ENCODE measurements at places on chromosomes 13 and 19.

- DNase-seq: no peak
Measured at GRCh38 chr19:43705729-43706128, 10.1 kb upstream of the IRGC start.

GRCh38 chr19:48297975-48298374, 27.4 kb upstream of the EMP3 start:
- DNase-seq: no peak

DNA sequence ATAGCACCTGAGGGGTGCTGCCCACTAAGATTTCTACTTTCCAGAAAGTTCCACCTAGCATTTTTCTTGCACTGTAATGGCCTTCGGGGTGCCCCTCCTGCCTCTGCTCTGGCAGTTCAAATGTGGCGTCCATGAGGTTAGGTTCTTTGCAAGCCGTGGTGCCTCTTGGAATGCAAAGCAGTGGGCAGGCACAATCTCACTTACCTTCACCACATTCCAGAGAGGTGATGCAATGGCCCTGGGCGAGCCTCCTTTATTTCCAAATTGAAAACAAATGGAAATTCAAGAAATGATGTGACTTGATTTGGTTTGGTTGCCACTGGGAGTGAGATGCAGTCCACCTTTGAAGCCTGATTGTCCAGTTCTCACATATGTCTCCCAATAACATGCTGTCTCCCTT, 46.9 kb downstream of the FGF9 start:
- no peak for DNase-seq

DNA sequence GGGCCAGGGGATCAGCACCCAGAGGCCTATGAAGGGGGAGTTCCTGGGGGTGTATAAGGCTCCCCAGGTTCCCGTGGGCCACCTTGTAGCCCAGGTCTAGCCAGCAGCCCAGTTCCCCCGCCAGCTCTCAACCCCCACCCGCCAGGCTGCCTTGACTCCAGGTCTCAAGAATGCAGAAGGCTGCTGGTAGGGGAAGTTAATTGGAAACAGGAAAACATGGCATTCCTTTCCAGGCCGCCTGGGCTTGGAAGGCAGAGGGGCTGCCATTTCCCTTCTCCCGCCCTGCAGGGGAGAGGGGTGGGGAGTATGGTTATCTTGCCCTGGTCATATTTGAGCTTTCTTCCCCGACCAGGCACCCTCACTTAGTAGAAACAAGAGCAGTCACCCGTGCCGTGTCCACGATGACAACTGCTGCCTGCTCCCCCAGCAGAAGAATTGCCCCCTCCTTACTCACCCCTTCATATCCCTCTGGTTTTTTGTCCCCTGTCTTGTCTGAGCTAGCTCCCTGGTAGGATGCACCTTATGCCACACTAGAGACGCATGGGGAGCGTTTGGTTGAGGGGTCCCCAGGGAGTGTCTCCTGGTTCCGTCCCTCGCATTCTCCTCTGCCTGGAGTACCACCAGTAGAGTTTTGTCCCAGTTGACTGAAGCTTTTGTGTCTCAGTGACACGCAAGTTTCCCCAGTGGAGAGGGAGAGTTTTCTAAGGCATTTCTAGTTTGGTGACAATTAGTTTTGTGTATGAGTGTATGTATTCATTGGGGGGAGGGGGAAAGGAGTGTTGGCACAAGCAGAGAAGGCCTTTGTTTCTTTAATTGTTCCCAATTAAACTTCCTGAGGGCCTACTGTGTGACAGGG, 4.5 kb downstream of the BICRA start:
- peak; percentile 78 for DNase-seq

DNA sequence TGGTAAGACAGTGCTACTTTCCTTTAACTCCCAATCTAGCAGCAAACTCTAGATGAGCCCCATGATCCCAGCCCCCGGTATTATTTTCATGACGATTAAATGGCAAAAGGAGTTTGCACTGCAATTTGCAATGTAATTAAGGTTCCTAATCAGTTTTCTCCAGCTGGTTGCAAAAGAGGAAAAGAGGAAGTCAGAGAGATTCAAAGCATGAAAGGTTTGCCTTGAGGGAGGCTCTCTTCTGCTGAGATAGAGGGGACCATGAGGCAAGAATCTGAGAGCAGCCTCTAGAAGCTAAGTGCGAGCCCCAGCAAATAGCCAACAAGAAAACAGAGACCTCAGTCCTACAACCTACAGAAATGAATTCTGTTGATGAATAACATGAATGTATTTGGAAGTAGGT, 527.1 kb downstream of the UQCRFS1 start:
- DNase-seq: no peak

DNA sequence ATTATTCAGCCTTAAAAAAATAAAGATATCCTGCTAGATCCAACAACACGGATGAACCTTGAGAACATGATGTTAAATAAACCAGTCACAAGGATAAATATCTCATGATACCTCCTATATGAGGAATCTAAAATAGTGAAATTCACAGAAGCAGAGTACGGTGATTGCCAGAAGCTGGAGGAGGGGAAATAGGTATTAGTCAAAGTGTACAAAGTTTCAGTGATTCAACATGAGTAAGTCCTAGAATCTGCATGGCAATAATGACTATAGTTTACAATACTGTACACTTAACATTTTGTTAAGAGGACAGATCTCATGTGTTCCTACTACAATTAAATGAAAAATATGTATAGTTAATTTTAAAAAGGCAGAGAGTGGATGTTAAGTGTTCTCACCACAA, 206.6 kb upstream of the SLC10A2 start:
- DNase-seq: peak; percentile 41

GRCh38 chr13:109704771-109705635, 81.4 kb downstream of the IRS2 start:
- no peak for DNase-seq

DNA sequence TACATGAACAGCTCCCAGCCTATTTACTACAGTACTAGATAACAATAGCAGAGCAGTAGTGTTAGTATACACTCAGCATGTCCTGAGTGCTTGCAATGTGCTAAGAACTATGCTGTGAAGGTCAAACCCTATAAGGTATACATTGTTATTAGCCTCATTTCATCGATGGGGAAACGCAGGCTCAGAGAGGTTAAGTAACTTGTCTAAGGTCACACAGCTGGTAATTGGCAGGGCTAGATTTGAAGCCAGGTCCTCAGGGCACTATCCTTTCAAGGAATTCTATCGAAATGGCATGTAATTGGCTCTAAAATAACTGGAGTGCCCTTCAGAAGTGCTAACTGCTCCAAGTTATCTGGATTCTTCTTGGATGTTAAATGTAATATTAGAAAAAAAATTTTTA, 295.6 kb downstream of the ZNF536 start:
- DNase-seq: no peak

DNA sequence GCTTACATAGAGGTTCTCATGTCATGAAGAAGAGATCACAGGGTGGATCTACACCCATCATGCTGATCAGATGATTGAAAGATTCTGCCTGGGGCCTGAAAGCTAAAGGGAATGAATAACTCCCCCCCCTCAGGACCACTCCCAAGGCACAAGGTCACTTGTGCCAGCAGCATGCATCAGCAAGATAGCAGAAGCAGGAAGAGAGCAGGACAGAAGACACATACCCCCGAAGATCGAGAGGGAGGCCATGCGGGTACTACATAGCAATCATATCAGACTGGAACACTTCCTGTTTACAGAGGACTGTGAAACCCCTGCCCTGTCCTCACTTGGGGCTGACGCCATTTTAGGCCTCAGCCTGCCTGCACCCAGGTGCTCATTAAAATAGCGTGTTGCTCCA, 143.2 kb upstream of the EDNRB start:
- DNase-seq: no peak

GRCh38 chr19:4692251-4693077, 22.3 kb upstream of the MYDGF start:
- no peak for DNase-seq

DNA sequence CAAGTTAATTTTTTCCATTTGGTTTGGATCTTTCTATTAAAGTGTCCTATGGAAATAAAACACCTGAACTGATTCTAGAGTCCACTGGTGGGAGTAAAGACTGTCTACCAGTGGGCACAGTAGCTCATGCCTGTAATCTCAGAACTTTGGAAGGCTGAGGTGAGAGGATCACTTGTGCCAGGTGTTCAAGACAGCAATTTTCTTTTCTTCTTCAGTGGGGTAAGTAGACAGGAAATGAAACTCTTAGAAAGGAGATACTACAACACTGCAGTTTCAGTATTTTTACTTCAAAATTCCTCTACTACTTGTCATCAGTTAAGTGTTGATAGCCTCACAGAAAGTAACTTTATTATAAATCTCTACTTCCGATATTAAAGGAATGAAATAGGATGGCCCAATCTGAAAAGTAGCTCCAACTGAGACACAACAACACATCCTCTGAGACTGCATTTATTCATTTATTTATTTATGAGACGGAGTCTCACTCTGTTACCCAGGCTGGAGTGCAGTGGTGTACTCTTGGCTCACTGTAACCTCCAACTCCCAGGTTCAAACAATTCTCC, 26.3 kb downstream of the DNMT1 start:
- no peak for DNase-seq

DNA sequence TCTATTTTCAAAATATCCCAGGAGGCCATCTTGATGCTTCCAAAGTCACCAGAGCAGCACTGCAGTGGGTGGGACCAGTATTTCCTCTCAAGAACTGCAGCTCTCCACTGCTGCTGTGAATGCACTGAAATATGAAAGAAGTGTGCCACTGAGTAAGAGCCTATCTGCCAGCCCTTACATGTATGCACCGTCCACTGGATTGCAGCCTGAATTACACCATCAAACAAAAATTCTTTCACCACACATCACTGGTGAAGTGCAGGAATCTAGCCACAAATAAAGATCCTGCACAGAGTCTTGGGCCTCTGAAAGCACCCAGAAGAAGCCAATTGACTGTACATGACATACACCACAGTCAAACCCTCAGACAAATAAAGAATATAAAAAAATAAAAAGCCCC, 249.0 kb downstream of the LHFPL6 start:
- peak; percentile 56 for DNase-seq

GRCh38 chr19:40741527-40742390, 8.5 kb downstream of the ACTMAP start:
- no peak for DNase-seq

DNA sequence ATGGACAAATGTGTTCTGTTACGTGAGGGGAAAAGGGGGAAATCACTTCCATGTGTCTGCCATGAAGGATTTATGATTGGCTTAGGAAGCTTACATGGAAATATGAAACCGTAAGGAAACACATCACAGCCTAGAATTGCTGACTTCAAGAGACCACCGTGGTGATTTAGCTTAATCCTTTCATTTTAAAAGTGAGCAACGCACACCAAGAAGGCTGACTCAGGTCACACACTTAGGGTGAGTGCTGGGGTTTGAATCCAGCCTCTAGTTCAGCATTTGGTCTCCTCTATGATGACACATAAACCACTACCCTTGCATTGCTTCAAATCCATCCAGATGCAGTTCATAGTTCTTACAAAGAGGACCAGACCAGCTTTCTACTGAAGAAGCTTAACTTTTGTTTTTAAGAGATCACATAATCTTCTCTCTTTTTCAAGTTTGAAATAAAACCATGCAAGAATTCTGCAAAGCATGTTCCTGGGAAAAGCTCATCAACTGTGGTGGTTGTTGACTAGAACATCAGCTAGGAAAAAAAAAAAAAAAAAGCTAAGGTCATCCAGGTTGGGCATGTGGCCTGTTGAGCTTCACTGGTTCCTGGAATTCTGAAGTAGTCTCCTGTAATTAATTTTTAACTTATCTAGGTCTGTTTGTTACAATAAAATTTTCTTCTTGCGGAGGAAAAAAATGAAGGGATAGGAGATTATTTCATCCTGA, 60.2 kb upstream of the KL start:
- no peak for DNase-seq

DNA sequence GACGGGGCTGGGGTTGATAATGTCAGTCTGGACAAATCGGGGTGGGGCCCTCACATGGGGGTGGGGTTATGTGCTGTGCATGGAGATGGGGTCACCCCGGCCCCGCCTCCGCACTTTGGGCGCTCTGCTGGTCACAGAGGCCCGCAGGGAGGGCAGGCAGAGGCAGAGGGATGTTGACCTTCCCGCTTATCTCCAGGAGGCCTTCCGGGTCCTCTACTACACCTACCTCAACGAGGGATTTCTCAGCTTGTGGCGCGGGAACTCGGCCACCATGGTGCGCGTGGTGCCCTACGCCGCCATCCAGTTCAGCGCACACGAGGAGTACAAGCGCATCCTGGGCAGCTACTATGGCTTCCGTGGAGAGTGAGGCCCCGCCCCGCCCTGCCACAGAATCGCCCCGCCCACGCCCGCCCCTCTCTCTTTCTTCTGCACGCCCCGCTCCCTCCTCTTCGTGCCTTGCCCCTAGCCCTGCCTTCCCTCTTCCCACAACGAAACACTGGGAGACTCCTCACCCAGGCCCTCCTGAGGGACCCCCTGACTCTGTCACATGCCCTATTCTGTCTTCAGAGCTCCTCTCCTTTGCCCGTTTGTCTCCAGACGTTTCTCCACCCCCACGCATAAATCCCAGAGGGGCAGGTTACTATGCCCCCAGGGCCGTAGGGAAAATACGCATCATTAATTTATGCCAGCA, 32.8 kb downstream of the TMEM161A start:
- DNase-seq: peak; percentile 47

DNA sequence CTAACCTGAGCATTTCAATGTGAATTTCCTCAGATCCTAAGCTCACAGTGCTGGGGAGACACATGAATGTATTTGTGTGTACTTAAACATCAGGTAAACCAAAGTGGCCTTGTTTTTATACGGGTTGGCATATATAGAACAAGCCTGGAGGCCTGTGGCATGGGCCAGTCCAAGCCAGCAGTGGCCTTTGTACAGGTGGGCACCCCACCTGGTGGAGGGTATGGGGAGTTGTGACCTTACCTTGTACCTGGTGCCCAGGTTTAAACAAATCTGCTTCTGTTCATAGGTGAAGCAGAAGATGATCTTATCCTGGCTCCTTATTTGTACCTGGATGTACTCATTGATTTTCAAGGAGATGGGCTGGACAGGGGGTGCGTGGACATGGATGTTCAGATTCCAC, 71.0 kb downstream of the ERICH6B start:
- DNase-seq: no peak

GRCh38 chr19:35389192-35389861, 18.5 kb downstream of the GPR42 start:
- no peak for DNase-seq

GRCh38 chr13:100163375-100163774, 74.5 kb downstream of the PCCA start:
- no peak for DNase-seq

DNA sequence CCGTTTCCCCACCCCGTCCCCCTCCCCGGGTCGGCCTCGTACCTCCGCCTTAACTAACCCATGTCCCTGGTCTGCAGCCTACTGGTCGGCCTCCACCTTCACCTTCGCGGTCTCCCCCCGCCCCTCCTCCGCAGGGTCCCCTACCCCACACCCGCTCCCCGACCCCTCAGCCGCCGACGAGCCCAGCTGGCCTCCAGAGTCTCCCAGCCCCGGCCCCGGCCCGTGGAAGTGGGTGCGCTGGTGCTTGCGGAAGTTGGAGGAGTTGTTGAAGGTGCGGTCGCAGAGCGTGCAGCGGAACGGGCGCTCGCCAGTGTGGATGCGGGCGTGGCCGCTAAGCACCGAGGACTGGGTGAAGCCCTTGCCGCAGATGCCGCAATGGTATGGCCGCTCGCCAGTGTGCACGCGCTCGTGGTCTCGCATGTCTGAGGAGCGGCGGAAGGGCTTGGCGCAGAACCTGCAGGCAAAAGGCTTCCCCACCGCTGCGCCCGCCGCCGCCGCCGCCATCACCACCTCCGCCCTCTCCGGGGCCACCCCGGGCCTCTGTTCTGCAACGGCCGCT, 2.6 kb downstream of the ZNF784 start:
- no peak for DNase-seq

- DNase-seq: no peak
Measured at GRCh38 chr19:30799865-30800755, 427.9 kb downstream of the ZNF536 start.
